ENCODE measurements at places on chromosomes 6 and 20.

DNA sequence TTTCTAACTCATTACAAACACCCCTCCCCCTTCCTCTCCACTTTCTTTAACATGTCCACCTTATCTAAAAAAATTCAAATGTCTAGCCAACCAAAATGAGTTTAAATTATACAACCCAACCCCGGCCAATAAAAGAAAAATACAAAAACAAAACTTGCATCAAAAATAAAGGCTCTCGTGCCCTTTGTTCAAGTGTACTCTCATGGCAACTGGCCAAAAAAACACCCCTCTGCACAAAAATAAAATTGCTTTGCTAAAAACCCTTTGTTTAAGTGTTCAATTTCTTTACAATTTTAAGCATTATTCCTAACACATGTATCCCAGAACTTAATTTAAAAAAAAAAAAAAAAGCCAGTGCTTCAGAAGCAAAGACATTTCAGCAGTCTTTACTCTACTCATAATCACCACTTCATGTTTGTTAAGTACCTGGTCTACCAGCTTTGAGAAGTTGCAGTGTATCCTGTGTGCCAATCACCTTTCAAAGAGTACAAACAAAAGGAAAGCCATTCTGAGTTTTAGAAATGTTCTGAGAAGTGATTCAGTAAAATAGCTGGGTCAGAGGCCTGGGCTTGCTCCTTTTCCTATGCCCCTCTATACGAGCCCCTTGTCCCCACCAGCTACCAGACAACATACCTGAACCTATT, 87.5 kb downstream of the MDN1 start:
- DNase-seq = no peak

DNA sequence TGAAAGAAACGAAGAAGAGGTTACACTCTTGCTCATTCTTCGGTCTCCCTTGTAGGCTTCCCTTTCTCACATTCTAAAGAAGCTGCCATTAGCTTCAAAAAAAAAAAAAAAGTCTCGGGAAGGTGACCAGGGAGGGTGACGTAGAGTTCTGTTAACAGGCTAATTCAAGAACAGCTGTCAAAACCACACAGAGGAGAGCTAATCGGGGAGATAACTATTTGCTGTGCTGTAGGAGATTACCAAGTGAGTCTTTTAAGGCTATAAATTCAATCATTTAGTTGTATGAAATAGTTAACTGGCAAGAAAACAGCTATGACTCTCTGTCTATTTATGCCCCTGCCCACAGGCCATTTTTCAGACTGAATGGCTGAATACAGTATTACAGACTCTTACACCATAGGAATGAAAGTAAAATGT, 256.8 kb downstream of the SYNE1 start:
- no peak for DNase-seq

- no peak for DNase-seq
Measured at GRCh38 chr6:129661536-129662405, 48.2 kb downstream of the ARHGAP18 start.

DNA sequence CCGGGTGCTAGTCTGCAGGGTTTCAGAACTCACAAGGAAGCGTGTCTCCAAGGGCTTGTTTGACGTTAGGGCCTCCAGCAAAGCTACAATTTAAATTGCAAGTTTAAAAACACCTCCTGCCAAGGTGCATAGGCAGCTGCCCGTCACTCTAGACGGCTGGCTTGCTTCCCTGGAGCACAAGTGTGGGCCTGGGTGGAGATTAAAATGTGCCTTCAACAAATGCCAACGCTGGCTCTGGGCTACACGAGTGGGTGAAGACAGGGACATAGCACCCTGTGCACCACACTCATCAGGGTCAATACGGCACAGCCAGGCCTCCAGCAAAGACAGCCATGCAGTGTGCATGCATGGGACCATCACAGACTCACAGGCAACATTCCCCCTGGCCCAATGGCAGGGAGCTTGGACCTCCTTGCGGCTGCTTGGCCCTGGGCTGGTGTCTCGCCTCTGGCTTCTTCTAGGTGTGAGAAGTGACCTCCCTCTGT, 48.4 kb upstream of the FRMD1 start:
- DNase-seq = no peak

GRCh38 chr6:124470803-124471202, 491.4 kb upstream of the RNF217 start:
- no peak for DNase-seq

- no peak for DNase-seq
Measured at GRCh38 chr6:163732479-163732878, 318.0 kb downstream of the QKI start.

DNA sequence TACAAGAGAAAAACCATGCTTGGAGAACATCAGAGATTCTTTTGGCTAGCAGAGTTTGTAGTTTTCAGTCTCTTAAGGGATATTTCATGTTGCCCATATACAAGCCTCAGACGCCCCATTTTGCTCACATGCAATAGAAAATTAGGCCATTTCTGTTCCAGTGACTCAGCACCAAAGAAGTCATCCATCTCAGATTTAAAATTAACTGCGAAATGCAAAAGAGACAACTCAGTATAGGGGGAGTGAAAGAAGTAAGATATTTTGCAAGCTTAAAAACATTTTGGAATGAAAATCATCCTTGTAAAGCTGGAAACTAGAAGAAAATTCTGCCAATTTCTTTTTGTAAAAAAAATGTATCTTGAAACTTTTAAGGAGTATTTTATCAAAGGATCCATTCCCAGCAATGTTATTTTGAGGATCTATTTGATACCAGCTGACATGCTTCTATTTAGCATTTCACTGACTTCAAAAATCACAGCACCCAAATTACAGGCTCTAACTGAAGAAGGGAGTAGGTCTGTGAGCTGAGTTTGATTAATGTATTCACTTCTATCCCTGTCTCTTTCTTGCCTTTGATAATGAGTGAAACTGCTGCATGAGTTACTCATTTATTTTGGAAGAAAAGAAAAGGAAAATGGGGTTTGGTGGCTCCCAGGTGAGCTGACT, 223.7 kb upstream of the SULF2 start:
- DNase-seq = no peak

DNA sequence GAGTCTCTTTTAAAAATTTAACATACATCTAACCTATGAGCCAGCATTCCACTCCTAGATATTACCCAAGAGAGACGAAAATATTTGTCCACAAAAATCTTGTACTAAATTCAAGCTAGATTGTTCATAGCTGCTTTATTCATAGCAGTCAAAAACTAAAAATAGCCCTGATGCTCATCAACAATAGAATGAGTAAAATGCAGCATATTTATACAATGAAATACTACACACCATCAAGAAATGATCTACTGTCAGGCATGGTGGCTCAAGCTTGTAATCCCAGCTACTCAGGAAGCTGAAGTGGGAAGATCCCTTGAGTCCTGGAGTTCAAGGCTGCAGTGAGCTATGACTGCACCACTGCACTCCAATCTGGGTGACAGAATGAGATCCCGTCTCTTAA, 22.0 kb upstream of the SRC start:
- no peak for DNase-seq

GRCh38 chr6:156789081-156789943, 12.1 kb downstream of the ARID1B start:
- DNase-seq = no peak

GRCh38 chr6:100808638-100809275, 72.4 kb downstream of the ASCC3 start:
- no peak for DNase-seq

GRCh38 chr6:1851681-1852456, 242.2 kb downstream of the FOXC1 start:
- DNase-seq = no peak

GRCh38 chr6:95866732-95867131, 149.0 kb upstream of the FUT9 start:
- no peak for DNase-seq
